ENCODE measurements at places on chromosomes 7 and 10.

GRCh38 chr7:81162234-81162633, 243.4 kb upstream of the SEMA3C start:
- DNase-seq, result no peak

- DNase-seq, result no peak
Observed at GRCh38 chr7:29893351-29893965, 87.2 kb downstream of the WIPF3 start.

- no peak for DNase-seq
Observed at GRCh38 chr10:129932182-129932581, 31.9 kb downstream of the EBF3 start.

GRCh38 chr7:5574770-5575269, 151.2 kb upstream of the TNRC18 start:
- no peak for DNase-seq
